ENCODE measurements at places on chromosomes 1 and 21. TPM values are rescaled to one million over a fixed set of nuclear protein-coding genes. Genes with fewer than 3 reads are reported as not detected.

DNA sequence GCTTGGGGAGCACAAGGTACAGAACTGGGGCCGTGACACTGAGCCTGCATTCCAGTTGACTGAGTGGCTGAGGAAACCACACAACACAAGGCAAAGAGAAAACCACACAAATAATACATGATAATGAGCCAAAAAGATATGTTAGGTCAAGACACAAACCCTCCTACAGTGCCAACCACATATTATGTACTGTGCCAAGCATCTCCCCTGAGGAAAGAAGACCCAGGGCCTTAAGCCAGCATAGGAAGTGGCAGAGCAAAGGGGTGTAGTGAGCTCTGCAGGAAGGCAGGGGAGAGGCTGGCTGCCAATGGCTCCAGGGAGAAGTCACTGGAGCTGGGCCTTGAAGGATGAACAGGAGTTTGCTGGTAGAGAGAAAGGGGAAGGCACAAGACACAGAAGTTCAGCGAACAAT, 28.2 kb downstream of the CTNNBIP1 start:
- no peak for DNase-seq

The ACBD3 gene
- total RNA-seq = 17.0 TPM

DNA sequence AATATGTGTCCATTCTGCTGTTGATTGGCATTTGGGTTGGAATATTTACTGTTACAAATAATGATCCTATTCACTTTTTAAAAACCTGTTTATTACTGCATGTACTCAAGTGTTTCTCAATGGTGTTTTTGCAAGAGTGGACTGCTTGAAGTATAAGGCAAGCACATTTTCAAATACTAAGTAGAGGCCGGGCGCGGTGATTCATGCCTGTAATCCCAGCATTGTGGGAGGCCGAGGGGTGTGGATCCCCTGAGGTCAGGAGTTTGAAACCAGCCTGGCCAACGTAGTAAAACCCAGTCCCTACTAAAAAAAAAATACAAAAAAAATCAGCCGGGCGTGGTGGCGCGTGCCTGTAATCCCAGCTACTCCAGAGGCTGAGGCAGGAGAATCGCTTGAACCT, 276.9 kb upstream of the ADGRL4 start:
- DNase-seq = no peak

DNA sequence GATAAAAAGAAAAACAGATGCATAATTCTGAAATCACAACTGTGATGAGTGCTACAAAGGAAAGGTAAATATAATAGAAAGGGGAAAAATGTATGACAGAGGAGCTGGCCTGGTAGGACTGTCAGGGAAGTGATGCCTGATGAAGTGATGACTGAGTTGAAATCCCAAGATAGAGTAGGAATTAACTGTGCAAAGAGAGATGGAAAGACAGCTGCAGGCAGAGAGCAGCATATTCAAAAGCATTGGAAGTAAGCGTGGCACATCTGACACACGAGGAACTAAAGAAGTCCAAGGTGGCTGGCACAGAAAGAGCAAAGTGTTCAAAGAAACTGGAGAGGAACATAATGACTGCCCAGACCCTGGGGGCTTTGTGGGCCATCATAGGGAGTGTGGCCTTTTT, 121.6 kb upstream of the C1orf105 start:
- DNase-seq = no peak

The RIPPLY3 gene
- not detected for total RNA-seq

- no peak for DNase-seq
Measured at GRCh38 chr1:36755303-36756230, 272.9 kb upstream of the CSF3R start.

GRCh38 chr21:39188521-39189139, 5.4 kb upstream of the PSMG1 start:
- DNase-seq = no peak

GRCh38 chr1:229131243-229132105, 139.4 kb upstream of the RAB4A start:
- no peak for DNase-seq

DNA sequence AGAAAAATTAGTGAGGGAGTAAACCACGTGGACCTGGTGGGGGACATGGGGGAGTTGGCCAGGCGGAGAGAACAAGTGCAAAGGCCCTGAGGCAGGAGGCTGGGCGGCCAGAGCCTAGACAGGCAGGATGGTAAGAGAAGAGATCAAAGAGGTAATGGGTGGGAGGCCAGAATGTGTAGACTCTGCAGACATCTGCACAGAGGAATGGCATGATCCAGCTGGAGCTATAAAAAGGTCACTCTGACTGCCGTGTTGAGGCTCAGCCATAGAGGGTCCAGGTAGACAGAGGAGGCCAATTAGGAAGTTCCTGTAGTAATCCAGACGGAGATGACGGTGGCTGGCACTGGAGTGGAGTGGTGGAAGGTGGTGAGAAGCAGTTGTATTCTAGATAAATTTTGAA, 3.6 kb downstream of the H6PD start:
- DNase-seq = no peak

The UTP11 gene
- 68.9 TPM for total RNA-seq

The NBPF4 gene
- 0.21 TPM for total RNA-seq

The FOXD3 gene
- not detected for total RNA-seq

- peak; percentile 28 for DNase-seq
Measured at GRCh38 chr21:35179990-35180540, 131.0 kb upstream of the RUNX1 start.

DNA sequence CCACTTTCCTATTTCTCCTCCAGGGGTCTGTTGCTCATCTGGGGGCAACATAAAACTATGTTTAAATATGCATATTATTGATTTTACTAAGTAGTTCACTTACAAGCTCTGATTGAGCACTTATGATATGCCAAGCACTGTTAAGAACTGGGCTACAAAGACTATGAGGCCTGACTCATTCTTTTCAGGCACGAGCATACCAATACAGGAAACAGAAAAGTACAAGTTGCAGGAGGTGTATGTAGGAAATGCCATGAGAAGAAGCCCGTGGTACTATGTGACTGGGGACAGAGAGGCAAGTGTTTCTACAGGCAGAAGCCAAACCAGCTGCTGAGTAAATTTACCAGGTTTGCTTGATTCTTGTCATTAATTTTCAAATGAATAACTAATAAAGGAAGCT, 120.4 kb upstream of the PTGFR start:
- DNase-seq = no peak
